ENCODE measurements at places on chromosomes 11 and 22. TPM values are rescaled to one million over a fixed set of nuclear protein-coding genes. Genes with fewer than 3 reads are reported as not detected.

KRTAP5-9 gene
- total RNA-seq, result not detected

- DNase-seq, result no peak
These were observed 76.7 kb upstream of the POU2AF2 start for GRCh38 chr11:111168871-111169270.

GRCh38 chr22:19419086-19419463 lies 12.5 kb downstream of the HIRA start:
- no peak for DNase-seq

DNA sequence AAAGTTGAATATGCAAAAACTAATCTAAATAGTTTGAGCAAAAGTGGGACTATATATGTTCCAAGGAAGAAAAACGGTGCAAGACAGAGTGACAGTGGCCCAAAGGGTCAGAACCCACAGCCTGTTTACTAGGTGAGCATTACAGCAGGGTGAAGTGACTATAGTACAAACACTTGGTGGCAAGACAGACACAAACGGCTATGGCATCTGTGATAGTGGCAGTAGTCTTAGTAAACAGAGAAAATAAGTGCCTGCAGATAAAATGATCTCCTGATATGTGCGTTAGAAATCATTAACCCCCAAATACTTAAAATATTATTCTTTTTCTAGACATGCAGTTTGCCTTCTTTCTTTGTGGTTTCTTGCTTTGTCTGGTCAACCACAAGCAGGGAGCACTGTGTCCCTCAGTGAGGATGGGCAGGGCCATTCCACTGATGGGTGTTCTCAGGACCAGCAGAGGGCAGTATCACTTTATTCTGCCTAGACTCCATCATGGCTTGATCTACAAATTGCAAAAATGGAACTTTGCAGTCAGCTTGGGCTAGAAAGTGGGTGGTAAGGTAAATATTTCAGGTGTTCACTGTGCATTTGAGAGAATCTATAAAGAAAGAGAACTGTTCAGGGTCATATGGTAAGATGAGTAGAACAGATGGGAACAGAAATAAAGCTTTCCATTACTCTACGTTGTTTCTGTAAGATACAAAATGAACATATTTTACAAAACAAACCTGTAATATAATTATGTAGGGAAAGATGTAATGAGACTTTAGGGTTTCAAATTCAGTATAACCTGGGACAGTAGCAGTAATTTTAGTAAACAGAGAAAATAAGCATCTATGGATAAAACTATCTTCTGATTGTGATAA lies 198.2 kb downstream of the SWAP70 start:
- DNase-seq, result peak; percentile 60

GRCh38 chr11:10355257-10355661 lies 50.4 kb downstream of the ADM start:
- DNase-seq, result no peak

Data from activated T-cell treated with anti-CD3 and anti-CD28 coated beads, Interleukin-2, amount 50 U/mL, for 72 hours (primary cell).